Stimulated activated CD4-positive, alpha-beta T cell treated with anti-CD3 and anti-CD28 coated beads, Interleukin-12 subunit alpha, Interleukin-12 subunit beta, amount 100 ng/mL, for 48 hours (primary cell): ENCODE measurements at places on chromosomes 16 and 17.

DNA sequence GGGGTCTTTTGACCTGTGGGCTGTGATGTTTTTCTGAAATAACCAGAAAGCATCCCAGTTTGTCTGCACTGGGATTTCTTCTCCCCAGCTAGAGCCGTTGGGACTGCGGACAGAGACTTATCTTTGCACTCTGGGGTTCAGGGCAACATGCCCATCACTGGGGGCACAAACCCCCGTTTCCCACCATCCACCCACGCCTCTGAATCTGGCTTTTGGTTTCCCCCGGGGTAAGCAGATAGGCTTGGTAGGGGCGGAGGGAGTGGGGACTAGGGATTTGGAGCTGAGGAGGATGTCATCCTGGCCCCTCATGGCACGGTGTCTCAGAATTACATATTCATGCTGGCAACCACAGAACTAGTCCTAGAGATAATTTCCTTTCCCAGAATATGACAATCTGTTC lies 68.6 kb downstream of the CCDC182 start:
- DNase-seq = no peak

- peak; percentile 5 for DNase-seq
Observed at GRCh38 chr17:32971171-32971570, 20.5 kb upstream of the SPACA3 start.

GRCh38 chr16:84765616-84766580 lies 53.9 kb upstream of the CRISPLD2 start:
- DNase-seq = no peak

GRCh38 chr16:66717112-66717675 lies 20.7 kb upstream of the CMTM4 start:
- no peak for DNase-seq

GRCh38 chr17:70006159-70006558 lies 68.9 kb upstream of the KCNJ16 start:
- no peak for DNase-seq

DNA sequence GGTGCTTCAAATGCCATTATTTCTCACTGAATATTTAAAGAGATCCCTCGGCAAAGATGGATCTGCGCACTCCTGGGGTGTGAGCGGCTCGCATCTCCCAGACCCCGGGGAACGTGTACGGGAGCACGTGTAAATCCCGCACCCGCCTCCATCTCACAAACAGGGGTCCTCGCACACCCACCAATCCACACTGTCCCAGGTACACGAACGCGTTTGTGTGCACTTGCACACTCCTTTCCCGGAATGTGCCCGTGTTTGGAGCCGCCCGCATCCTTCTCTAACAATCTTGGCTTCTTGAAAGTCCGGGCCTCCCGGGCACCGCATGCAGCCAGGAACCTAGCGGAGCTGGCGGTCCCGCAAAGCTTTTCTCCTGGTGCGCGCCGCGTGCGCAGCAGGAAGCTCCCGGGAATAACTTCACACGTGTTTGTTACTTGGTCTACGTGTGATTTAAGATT lies 2.5 kb upstream of the SALL1 start:
- DNase-seq = no peak

DNA sequence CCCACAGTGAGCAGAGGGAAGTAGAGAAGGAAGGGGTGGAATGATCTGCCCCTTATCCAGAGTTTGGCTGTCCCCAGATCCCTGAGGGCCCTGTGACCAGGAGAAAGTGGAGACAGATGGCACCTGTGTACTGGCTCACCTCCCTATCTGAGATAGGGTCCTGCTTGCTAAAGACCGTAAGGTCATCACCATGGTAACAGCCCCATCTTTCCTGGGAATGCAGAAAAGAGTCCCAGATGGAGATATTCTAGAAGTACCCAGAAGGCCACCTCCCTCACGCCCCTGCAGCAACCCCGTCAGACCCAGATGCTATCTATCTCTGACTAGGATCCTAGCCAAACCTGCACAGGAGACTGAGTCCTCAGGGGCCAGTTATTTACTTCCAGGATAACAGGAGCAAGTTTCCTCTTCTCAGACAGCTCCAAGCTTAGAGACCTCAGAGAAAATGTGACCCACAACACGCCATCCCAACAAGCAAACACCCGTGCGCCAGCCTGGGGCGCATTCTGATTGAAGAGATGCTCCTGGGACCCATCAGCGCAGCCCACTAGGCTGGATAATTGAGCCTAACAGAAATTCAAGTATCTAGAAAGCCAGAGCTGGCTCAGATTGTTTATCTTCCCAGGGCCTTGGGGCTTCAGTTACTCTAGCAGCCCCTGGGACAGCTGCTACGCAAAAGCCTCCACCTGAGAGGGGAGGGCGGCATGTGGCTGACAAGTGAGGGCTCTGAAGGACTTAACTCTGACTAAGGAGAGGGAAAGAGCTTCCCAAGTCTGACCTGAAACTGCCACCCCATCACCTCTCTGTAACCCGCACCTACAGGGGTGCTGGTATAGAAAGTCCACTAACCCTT lies 1.9 kb downstream of the ORMDL3 start:
- DNase-seq = no peak

DNA sequence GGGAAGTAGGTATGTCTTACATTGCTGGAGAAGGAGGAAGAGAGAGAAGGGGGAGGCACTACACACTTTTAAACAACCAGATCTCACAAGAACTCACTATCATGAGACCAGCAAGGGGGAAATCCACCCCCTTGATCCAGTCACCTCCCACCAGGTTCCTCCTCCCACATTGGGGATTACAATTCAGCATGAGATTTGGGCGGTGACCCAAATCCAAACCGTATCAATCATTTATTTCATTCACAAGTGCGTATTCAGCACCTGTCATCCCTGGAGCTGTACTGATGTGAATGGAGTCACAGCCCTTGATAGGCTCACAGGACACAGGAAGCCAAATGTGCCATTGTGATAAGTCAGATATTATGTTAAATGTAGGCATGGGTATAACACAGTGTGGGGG lies 228.3 kb upstream of the HSBP1 start:
- DNase-seq = no peak

GRCh38 chr17:79276821-79277220 lies 202.2 kb downstream of the ENGASE start:
- DNase-seq = no peak

- peak; percentile 71 for DNase-seq
Observed at GRCh38 chr17:64505340-64506200, 519 bp downstream of the DDX5 start.
